ENCODE measurements at places on chromosomes 2 and 18.

- DNase-seq = no peak
These were observed 1.6 kb upstream of the GCA start for GRCh38 chr2:162342321-162342720.

DNA sequence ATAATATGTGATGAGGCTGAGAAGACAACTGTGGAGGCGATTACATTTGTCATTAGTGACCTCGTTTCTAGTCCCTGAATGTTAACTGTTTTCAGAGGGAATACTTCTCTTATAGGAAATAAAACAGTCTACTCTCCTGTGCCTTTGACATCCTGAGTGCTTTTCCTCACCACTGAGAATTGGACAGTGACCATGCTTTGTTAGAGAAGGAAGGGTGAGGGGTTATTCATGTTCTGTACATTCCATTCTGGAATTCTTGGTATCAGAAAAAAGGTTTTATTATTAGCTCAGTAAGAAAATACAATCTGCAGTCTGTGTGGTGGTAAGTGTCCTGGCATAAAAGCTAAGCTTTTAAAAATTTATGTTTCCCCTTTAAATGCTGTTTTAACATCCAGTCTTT lies 58.8 kb downstream of the PARD3B start:
- no peak for DNase-seq

DNA sequence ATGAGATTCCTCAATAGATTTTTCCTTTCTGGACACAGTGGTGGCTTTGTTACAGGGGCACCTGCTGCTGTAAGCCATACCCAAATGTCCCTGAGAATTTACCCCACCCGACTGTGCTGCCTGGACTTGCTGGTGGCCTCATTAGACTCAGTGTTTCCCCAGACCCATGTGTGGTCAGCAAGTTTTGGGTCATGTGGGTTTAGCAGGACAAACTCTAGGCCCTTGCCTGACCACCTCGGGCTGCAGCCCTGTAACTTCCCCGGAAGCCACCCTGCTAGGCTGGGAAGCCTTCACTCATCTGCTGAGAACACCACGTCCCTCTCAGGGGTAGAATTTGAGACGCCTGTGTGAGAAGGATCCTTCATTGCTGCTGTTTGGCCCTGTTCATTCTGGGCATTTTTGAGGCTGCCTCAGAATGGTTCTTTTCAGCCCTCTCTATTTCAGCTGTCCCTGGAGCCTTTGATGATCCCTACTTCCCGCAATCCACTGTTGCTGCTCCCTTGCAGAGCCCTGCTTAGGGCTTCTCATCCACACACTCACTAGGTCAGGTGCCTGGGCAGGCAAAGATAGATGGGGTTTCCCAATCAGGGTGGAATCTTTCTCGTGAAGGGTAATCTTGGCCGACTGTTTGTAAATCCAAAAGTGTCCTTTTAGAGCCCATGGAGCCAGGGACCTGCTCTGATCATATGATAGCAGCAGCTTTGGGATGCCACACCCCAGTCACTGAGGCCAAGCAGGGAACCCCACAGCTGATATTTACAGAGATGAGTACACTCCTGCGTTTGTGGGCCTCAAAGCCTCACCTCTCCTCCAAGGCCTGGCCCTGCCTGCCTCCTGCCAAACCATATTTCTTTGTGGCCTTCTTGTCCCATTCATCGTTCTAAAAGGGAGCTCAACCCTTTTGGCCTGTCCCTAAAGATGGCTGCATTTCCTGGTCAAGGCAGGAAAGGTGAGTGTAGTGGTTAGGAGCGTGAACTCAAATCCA lies 6.7 kb downstream of the EHD3 start:
- DNase-seq = no peak

- DNase-seq = no peak
These were observed 4.4 kb downstream of the ANKRD29 start for GRCh38 chr18:23658285-23658684.

DNA sequence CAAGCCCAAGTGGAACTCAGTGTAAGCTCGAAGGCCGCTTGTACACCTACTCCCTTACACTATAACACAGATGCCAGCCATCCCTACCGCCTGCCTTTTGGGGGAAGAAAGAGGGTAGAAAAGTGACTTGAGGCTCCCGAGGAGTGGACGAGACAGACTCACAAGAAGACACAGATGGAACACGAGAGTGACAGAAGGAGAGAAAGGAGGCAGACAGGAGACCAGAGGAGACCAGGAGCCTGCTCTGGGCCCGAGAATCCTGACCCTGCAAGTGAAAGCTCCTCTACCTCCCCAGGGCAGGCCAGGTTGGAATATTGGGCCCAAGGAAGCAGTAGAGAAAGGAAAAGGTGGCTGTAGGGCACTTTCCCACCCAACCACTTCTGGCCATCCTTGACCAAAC lies 23.4 kb upstream of the TNS1 start:
- DNase-seq = no peak

DNA sequence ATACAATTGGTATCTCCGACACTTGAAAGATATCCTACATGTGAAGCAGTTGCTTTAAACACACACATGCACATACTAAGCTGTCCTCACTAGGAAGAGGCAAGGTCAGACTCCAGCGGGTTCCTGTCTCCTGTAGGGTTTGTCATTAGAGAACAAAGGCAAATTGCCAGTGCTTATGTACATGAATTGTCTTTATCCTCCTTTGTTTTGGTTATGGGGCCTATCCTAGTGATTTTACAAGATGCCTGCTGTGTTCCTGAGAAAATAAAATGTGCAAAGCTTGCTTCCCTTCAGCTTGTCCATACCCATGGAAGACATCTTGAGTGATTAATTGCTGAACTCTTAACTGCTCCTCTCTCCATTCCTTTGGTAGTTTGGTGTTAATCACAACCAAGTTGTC lies 86.7 kb upstream of the SLC39A10 start:
- DNase-seq = no peak

- no peak for DNase-seq
These were observed 99.7 kb downstream of the ICA1L start for GRCh38 chr2:202771741-202772460.

DNA sequence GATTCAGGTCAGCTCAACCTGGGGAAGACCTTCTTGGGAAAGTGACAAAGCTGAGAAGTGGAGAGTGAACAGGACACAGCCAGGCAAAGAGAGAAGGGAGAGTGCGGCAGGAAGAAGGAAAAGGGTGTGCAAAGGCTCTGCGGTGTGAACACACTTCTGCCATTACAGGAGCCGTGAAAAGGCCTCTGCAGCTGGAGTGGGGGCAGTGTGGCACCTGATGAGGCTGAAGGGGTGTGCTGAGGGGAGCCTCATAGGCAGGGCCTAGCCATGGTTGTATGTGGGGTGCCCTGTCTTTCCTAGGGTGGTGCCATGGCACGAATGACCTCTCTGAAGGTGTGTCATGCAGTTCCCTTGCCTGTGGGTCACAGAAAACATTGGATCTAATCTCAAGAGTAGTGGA lies 347.6 kb downstream of the CYRIA start:
- no peak for DNase-seq

DNA sequence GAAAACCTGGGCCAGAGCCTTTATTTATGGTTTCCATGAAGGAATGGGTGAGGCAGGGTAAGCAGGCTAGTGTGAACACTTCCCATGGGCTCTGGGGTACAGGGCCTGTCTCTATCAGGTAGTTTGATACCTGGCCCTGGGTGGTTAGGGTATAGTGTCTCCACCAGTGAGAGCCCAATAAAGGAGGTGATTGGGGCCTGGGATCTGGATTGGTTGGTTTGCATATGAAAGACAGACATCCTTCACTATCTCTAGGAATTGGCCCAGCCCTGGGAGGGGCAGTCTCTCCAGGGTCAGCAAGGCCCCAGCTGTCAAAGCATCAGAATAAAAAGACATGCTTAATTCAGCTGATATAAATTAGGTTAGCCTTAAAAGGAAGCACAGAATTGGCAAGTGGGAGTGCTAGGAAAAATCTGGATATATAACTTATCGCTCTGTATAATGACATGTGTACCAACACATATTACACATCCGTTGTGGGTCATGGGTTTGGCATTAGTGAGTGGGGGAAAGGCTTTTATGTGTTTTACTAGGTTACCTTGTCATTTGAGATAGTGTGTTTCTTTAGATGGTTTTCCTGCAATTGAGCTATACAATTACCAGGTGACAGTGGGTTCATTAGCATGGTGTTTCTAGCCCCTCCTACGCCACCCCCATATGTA lies 18.5 kb upstream of the TMEM178A start:
- no peak for DNase-seq

DNA sequence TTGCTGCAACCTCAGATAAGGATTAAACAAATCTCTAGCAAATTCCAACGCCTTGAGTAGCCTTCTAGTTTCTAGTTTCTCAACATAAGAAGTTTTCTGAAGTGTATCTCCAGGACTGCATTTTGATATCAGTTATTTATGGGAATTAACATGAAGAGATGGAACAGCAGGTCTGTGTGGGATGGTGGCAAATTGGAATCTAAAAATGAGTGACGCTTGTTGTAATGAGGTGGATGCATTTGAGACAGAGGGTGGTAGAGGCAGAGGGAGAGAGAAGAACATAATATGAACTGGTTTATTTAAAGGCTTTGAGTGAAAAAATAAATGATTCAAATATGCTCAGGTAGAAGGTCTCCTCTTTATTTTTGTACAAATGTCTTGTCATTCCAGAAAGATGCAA lies 446.8 kb upstream of the GCFC2 start:
- no peak for DNase-seq

DNA sequence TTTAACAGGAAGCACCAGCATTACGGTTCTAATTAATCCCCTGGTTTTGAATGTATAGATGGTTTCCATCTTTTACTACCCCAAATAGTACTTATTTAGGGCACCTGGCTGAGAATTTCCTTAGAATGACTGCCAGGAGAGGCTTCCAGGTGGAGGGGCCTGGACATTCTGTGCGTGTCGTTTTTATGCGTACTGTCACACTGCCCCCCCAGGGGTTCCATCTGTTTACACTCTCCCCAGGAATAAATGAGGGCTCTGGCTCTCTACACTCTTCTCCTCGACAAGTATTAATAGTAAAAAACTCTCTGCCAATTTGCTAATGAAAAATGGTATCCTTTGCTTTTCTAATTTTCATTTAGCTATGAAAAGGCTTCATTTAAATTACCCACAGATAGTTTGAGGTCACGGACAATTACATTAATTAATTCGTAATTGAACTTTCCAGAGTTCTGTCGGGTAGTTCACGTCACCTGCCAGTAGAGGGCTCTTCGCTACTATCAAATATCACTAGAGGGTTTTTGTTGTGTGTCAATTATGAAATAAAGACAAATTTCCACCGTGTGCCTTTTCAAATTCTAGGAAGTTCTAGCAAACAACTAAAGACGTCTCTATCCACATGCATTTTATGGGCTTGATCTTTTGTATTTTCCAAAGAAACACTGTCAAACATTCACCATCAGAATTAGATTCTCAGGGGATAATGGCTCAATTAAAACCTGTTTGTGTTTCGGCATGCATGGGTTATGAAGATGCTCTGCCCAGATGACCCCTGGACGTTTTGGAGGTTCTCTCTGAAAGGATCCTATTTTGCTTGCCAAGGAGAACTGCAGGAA lies 88.8 kb upstream of the ASB18 start:
- DNase-seq = peak; percentile 4

DNA sequence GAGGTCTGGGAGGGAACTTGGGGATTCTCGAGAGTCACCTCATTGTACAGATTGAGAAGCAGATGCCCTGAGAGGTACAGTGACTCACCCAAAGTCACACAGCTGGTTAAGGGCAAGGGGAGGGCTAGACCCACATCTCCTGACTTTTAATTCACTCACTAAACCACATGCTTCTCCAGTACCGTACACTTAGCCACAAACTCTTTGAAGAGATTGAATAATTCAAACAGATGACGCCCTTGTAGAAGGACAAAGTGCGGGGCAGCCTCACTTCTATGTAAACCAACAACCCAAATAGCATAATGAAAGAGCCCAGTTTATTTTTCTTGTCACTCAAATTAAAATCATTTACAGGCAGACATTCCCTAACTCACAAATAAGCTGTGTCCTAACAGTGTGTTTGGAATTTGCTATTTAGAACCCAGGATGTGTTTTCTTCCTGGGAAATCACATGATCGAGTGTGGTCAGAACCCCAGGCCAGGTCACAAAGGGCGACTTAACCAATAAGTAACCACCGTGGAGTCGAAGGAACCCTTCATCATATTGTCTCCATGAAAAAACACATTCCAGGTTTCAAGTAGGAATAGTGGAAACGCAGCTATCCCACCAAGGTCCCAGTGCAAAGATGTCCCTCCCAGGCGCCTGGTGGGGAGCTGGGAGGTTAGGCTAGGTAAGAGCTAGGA lies 35.8 kb upstream of the PTPN4 start:
- DNase-seq = no peak

DNA sequence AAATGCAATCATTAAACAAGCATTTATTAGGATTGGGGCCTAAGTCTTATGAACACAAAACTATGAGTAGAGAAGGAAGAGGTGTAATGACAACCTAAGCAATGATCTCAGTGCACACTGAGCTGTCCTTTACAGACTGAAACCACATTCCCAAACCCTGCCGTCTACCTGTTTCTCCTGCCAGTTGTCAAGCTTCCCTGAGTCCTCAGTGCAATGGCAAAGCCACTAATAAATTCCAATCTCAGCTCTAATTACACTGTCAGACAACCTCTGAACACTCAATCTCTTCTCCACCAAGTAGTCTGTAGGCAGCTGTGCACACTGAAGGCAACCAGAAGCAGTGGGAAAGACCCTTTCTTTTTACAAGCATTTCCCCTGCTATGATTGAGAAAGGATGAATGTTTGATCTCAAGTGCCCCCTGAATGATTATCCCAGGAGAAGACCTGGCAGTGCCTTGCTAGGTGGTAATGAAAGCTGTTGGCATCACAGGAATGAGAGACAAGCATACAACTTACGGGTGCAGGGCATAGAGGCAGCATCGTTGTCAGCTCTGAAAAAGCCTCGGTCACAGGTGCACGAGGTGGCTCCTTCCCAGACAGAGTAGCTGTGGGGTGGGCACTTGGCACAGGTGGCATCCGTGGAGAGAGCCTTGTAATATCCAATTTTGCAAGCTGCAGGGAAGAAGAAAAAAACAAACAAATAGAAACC lies 71.4 kb downstream of the EPHA4 start:
- no peak for DNase-seq

DNA sequence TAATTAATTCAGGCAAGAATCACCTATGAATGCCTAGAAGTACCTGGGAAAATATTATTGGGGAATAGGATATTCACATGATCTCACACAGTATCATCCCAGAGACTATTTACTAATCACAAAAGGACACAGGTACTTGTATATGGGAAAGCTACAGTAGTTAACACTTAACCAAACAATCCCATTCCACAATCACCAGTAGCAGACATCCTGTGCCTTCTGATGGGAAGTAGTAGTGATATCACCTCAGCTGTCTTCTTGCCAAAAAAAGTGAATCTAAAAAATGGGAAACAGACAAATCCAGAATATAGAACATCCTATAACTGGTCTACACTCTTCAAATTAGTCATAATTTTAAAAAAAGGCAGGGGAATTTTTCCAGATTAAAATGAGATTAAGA lies 75.6 kb upstream of the CCDC150 start:
- DNase-seq = no peak

Measured in fibroblast of the conjunctiva (primary cell).